ENCODE measurements at places on chromosomes 1 and 21.

DNA sequence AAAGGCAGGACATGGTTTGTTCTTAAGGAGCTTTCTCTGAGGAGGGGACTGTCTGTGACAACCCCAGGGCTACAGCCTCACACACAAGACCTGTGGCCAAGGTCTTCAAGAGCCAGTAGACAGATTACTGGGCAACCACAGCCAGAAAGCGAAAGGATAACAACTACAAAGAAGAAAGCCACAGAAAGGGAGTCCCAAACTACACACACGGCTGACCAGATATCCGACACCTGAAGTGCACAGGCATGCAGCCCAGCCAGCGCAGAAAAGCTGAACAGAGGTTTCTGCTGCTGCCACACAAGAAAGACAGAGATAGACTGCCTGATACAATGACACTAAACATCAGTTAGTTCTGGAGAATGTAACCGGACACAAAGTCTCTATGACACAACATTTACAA lies 21.4 kb upstream of the NADK start:
- no peak for DNase-seq

DNA sequence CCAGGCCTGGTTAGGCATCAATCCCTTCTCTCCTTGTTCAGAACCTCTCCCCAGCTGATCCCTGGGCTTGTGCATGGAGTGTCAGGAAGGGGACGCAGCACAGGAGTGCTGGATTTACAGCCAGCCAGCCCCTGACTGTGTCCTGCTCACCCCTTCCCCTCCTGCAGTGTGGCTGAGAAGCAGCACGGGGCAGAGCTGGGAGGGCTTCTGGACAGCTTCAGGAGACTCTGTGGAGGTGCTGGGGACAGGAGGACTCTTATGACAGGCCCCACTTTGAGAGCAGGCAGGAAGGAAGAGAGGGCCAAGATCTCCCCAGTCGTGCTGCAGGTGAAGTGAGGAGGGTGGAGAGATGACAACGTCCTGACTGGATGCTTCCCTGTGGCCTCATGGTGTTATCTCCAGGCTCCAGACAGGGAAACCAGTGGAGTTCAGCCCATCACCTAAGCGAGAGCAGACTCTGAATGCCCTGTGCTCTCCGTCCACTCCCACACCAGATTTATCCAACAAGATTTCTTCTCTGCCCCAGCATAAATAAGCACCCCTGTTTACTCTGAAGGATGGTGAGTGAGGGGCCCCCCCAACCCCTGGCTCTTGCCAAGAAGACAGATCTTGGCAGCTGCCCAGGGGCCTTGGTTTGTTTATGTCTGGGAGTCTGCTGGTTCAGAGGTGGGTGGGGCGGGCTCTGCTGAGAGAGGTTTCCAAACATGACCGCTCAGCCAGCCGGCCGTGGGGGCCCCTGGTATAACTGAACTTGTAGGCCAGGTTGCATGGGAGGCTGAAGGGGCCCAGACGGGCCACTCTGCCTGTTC lies 21.3 kb downstream of the TMCC2 start:
- no peak for DNase-seq

DNA sequence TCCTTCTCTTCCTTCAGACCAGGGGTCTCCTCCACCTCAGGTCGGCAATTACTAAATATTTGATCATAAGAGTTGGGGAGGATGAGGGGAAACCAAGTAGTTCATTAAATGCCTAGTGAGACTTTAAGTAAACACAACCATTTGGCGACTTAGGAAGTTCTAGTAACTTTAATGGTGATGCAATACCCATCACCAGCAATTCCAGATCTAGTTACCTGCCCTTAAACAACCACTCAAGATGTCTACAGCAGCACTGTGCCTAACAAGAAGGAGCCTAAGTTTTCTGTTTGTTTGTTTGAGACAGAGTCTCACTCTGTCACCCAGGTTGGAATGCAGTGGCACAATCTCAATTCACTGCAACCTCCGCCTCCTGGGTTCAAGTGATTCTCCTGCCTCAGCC lies 56.6 kb upstream of the L1TD1 start:
- no peak for DNase-seq

GRCh38 chr1:44134071-44134920 lies 7.1 kb downstream of the KLF18 start:
- no peak for DNase-seq

- no peak for DNase-seq
Observed at GRCh38 chr1:23613191-23614031, 54.1 kb upstream of the ID3 start.

- DNase-seq = no peak
Observed at GRCh38 chr1:55213151-55213884, 1.8 kb downstream of the USP24 start.

DNA sequence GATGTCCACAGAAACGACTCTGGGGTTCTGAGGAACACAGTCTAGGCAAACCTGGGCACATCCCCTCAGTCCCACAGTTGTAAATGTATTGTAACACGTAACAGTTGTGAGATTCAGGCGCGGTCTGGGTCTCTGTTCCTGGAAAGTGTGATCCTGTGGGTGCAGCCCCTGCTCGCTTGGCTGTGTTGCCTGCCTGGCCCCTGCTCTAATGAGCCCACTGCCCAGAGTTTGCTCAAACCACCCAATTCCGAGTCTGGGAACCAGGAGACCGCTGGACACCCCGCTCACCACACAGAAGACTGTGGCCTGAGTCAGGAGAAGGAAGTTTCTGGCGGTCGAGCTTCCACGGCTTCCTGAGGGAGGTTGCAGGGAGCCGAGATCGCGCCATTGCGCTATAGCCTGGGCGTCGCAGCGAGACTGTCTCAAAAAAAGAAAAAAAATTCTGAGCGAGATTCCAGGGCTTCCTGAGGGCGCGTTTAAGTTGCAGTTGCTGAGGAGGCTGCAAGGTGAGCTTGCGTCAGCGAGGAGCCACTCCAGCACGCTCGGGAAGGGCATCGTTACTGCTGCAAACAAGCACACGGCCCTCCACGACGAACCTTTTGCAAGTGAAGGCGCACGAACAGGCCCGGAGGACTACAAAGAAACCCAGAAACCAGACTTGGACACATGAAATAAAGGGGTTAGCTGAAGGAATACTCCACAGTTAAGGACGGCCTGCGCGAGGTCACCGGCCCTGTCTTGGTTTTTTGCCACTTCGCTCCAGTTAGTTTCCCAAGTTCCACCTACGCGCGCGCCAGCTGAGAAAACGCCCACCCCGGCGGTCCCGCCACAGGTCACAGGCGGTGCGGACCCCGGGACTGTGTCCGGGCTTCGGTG lies 1.1 kb downstream of the C21orf58 start:
- DNase-seq = no peak

DNA sequence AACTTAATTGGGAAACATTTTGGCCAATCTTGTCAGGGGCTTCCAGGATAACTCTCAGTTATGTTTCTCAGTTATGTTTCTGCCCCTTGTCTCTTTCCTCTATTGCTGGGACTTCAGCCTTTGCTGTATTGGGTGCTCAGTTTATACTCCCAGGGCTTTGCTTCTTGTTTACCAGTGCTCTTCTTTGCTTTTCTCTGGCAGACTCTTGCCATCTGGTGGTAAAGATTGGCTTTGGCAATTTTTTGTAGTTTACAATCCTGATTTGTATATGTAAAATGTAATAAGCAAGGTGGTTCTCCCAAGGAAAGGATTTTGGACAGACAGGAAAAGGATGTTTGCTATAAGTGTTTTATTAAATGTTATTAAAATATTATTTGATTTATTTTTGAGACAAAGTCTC lies 37.9 kb downstream of the FABP3 start:
- no peak for DNase-seq

DNA sequence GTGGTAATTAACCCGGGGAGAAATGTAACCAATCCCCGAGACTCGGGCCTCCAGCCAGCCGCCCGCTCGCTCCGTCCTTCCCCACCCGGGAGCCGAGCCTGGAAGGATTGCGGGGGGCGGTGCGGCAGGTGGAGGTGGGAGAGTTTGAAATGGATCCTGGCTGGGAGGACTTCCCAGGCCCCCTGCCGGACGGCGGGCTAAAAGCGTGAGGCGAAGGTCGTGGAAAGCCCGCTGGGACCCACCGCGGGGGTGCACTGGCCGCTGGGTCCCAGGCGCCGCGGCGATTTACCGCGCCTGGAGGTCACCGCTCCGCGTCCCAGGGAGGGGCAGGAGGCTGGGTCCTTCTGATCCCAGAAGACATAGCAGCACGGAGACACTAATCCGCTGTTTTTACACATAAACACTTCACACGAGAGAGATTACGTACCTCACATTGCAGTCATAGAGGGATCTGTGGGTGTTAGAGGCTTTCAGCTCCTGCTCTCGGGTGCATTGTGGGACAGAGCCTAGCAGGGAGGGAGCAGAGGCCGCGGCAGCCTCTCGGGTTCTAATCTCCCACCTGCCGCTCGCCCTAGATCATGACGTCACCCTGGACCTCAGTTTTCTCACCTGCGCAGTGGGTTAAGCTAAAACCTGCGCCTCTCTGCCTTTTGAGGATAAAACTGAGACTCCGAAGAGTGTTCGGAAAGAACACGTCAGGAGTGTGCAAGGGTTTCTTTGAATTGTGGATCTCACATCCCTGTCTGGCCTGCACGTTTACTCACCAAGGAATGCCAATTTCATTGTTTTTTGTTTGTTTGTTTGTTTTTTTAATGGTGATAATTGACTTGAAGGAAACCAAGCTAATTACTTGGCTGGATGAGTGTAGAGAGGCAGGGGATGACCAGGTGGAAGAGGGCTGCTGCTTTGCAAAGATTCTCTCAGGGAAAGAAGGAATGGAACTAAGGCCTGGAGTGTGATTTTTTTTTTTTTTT lies 17.1 kb upstream of the TMEM9 start:
- DNase-seq = no peak

- no peak for DNase-seq
Observed at GRCh38 chr1:178057141-178057765, 36.7 kb upstream of the RASAL2 start.

- DNase-seq = no peak
Observed at GRCh38 chr1:200890818-200891773, 3.6 kb upstream of the INAVA start.

- no peak for DNase-seq
Observed at GRCh38 chr1:188061881-188062280, 1233.1 kb downstream of the PLA2G4A start.

DNA sequence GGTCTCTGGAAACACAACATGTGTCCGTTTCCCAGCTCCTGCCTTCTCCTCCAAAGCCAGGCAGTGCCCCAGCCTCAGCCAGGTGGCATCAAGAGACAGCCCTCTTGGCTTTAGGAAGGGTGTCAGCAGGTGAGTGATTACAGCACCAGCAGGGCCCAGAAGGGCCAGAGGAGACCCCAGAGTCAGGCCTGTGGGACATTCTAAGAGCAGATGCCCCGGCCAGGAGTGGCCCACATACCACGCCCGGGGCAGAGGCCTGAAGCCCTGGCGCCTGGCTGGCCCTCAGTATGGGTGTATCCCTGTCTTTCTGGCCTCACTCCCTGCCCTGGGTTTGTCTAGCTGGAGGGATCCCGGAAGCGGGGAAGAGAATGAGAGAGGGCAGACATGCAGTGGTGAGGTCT lies 109.2 kb downstream of the CASZ1 start:
- no peak for DNase-seq

GRCh38 chr1:207698822-207699483 lies 52.9 kb upstream of the CD46 start:
- DNase-seq = no peak

DNA sequence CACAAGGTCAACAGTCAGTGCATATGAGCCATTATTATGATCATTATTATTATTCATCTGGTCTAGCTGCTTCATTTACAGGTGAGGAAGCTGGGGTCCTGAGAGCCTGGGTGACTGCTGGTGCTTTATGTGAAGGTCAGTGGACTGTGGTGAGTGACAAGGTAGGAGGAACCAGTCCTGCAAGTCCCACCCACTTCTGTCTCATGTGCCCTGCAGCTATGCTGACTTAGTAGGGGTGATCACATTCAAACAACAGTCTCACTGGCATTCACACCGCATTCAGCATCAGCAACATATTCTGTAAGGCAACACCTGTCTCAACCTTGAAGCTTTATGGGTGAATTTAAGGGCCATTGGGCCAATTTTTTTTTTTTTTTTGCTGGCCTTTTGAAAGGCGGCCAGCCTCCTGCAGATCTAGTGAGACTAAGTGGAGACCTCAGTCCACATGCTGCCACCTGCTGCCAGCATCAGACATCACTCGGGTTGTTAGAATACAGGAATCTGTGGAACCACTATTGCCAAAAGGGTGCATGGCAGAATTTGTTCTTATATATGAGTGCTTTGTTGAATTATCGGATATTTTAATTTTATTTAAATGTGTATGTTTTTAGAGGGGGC lies 59.9 kb upstream of the CACNA1E start:
- peak; percentile 16 for DNase-seq

GRCh38 chr1:87335175-87335884 lies 6.7 kb downstream of the LMO4 start:
- peak; percentile 47 for DNase-seq

DNA sequence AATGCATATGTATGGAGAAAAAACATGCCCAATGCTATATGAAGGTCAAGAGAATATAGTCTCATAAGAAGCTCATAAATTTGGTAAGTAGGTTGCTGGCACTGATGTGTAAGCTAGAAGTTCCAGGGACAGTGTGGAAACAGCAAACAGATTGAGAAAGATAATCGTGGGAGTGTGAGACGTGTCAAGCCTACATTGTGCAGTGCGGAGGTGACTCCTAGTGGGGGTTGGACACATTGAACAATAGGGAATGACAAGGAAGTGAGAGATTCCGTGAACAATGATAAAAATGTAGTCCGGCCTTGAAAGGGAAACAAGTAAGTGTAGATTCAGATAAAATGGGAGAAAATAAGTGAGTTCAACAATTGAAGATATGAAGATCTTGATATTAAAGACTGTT lies 788.4 kb upstream of the PRMT6 start:
- no peak for DNase-seq

GRCh38 chr21:38645282-38645681 lies 147.0 kb upstream of the ERG start:
- DNase-seq = no peak

GRCh38 chr1:84488107-84488506 lies 9.0 kb downstream of the RPF1 start:
- no peak for DNase-seq

- DNase-seq = no peak
Observed at GRCh38 chr21:29367335-29367734, 68.6 kb downstream of the BACH1 start.

GRCh38 chr21:36929622-36930021 lies 36.8 kb downstream of the HLCS start:
- DNase-seq = no peak

DNA sequence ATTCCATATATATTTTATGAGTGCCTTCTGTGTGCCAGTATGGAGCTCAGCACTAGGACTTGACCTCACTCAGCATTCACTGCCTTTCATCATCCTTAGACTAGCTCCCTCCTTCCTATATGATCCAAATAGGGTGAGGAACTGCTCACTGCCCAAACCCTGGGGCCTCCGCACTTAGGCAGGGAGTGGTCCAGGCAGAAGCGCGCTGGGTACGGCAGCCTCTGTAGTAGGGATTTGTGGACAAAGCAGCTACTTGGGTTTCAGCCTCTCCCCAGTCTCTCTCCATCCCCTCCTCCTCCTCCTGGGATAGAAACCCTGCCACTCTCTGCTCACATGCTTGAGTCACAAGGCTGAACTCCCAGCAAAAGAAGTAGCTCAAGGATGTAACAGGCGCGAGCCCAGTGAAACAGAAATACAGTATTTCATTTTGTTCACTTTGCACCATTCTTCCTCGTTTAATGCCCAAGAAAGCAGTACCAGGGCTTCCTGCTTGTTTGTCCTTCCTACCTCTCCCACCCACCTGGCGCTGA lies 32.9 kb downstream of the PLEKHA6 start:
- DNase-seq = no peak
